Activated T-helper 2 cell treated with anti-CD3 and anti-CD28 coated beads, Interferon-gamma antibody, Interleukin-2, Interleukin-4, amounts not matched to agents 10 μg/mL and 5 μg/mL and 100 μg/mL, durations not matched to agents 14 hours and 24 hours and 36 hours (primary cell): ENCODE measurements at places on chromosomes 4 and X. TPM values are rescaled to one million over a fixed set of nuclear protein-coding genes. Genes with fewer than 3 reads are reported as not detected.

Gene AMTN
- total RNA-seq: not detected in 2 replicates

- H3K36me3 ChIP-seq: peaks cover 30% of the 10 kb centered on the region
- DNase-seq: no peak
- no peak overlapping the region for H3K4me3 ChIP-seq
- H3K27me3 ChIP-seq: no peaks in the 10 kb centered on the region
- peaks cover 8% of the 10 kb centered on the region for H3K4me1 ChIP-seq
These were observed 8.4 kb downstream of the ZNF280C start for GRCh38 chrX:130260316-130260715.

DNA sequence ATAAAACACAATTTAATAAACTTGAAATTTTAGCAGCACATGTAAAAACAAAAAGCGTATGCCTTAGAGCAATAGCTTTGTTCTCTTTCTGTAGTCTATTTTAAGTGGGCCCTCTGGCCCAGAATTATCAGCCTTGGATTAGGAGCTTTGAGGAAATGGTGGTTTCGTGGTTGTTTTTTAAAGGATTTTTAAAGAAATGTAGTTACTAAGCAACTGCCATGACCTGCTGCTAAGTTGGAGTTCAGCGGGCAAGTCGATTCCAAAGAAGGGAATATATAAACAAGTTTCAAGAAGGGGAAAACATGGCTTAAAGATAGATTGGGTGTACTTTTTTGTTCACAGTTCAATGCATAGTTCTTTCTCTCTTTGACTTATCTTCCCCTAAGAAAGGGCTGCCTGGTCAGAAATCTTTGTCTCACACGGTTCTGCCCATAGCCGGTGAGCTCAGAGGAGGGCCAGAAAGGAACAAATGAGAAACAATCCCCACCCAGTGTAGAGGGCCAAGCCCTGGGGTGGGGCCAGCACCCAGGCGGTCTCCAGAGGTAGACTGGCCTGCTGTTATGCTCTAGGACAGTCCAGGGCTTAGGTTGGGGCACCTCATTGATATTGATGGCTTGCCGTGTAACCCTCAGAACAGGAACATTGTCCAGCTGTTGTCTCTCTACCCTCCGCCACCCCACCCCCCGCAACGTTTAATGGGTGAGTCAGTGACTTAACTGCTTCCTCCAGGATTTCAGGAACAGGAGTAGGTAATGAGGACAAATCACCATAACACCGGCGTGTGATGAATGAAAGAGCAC is 32.5 kb downstream of the DLG3 start:
- no peak overlapping the region for H3K4me3 ChIP-seq
- peaks cover 12% of the 10 kb centered on the region for H3K36me3 ChIP-seq
- no peak overlapping the region for H3K27ac ChIP-seq
- H3K27me3 ChIP-seq: no peaks in the 10 kb centered on the region
- H3K4me1 ChIP-seq: peaks cover 9% of the 10 kb centered on the region

GRCh38 chr4:125283707-125284279 is 31.0 kb upstream of the FAT4 start:
- H3K4me3 ChIP-seq: no peak overlapping the region
- H3K36me3 ChIP-seq: no peaks in the 10 kb centered on the region
- H3K27ac ChIP-seq: no peak overlapping the region
- no peaks in the 10 kb centered on the region for H3K27me3 ChIP-seq
- no peak for DNase-seq
- no peaks in the 10 kb centered on the region for H3K4me1 ChIP-seq
